ENCODE measurements at places on chromosomes 2 and 18.
A peak's percentile ranks its signal among the peaks of the same experiment; 100 is the strongest.

DNA sequence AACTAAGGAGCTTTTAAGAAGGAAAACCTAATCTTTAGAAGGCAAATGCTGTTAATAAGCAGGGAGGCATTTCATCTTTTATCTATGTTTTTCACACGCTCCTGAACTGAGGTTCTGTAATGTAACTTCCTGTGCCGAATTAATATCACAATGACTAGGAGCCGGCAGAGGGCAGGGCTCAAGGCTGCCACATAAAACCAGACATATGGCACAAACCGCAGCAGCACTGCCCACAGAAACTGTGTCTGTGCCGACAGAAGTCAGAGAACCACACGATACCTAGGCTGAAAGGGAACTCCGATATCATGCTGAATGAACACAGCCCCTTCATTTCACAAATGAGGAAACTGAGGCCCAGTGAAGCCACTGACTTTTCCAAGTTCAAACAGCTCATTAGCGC is 112.1 kb downstream of the EIPR1 start:
- no peak for DNase-seq

GRCh38 chr2:64542071-64543007 is 18.2 kb downstream of the AFTPH start:
- no peak for DNase-seq

- no peak for DNase-seq
These were observed 168.9 kb downstream of the UPP2 start for GRCh38 chr2:158270536-158270935.

DNA sequence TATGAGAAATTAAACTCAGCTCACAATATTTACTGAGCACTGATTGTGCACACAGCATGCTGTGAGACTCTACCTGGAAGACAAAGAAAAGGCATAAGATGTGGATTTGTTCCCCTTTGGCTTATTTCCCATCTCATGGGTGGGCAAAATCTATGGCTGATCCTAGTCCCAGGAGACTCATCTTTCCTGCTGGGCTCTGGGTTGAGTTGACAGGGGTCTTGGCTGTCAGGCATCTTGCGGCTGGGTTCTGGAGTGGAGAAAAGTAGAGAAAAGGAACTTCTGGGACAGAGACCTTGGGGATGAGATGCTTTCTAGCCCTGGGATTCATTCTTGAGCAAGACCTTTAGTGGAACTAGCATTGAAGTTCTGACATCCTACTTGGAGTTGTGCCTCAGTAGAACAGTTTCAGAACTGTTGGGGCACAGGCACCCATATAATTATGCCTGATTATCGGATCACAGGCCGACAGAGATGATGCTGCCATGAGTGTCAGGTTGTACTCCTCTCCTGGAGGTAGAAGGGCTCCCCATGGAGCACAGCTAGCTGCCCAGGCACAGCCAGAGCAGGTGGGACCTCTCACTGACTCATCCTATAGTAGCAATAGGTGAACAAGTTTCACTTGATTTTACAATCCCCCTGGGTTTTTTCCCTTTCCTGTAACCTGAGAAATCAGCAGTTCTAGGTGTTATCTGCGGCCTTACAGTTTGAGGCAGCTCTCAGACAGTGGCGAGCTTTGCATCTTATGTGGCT is 260.9 kb downstream of the CYRIA start:
- no peak for DNase-seq

DNA sequence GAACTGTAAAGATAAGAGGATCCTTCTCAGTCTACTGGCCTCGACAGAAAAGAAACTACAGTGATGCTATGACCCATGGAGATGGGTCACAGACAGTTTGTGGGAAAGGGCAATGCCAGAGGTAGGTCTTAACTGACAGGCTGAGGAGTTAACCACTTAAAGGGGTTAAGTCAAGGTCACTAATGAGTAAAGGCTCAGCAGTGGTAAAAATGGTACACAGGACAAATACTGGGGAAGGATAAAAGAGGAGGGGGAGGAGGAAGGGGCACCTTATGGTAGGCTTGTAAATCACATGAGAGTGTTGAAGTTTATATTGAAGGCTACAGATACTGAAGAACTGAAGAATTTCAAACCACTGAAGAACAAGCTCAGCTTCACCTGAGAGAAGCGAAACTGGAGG is 9.9 kb downstream of the IER3IP1 start:
- DNase-seq: no peak

DNA sequence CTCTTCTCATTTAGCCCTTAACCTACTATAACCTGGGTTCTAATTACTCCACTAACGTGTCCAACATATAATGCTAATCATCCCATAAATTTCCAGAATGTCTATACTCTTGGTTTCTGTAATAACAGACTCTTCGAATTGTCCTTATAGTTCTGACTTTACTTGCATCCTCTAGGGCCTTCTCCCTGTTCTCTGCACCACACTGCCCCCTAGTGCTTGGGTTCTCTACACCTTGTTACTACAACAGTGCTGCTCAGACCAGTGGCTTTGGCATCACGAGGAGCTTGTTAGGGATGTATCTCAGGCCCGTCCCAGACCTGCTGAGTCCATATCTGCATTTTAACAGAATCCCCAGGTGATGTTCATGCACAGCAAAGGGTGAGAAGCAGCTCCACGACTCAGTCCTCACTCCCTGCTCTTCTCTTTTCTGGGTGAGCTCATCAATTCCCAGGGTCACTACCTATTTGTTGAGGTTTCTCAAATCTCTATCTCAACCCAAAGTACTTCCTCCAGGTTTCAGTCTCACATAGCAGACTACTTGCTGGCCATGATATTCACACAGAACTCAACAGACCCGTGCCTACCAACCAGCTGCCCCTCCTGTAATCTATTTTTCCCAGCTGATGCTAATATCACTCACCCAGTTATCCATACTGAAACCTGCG is 14.5 kb upstream of the DDX1 start:
- DNase-seq: peak; percentile 91
